ENCODE measurements at places on chromosomes 4 and X.
A peak's percentile ranks its signal among the peaks of the same experiment; 100 is the strongest.

DNA sequence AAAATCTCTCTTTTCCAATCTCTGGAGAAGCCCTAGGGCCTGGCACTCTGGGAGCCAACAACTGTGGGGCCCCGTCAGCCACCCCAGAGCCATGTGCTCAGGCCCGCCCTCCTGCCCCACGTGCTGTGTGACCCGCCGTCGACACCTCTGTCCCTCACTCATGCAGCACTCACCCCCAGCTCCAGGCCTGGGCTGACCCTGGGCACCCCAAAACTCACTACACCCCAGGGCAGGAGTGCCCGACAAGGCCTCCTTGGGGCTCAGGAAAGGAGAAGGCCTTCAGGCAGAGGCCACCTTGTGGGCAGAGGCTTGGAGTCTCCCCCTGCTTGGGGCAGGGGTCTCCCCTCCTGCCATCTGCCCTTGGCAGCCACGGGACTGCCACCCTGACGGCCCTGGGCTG, 5.7 kb downstream of the MYL5 start:
- DNase-seq = no peak

GRCh38 chr4:89129080-89129640, 17.8 kb downstream of the TIGD2 start:
- DNase-seq = no peak

DNA sequence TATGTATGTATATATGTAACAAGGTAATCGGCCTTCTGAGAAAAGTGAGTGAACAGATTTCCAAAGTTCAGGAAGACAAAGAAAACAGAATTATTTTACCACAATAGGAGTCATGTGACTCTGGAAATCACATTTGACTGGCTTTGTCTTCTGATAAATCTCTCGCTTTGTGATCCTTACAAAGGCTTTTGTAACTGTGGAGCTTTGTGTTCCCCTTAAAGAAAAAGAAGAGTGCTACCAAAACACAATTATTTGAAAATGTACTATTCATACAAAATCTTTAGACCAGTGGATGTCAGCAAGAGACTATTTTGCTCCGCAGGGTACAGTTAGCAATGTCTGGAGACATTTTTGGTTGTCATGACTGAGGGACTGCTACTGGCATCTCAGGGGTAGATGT, 238.8 kb downstream of the LDB2 start:
- no peak for DNase-seq

GRCh38 chr4:167688660-167689142, 403.6 kb upstream of the ANXA10 start:
- no peak for DNase-seq

DNA sequence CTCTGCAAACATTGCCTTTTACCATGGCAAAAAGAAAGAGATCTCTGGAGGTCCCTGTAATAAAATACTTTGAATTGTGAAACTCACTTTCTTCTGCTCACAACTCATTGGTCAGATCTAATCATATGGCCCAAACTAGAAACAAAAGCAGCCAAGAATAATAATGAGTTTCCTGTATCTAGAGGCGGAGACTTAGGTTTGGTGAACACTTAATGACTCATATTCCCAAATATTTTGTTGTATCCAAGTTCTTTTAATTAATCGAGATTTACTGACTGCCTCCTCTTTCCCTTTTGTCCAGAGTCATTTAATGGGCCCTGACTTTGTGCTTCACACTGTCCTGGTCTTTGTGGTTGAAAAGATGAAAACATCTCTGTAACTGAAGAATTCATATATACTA, 190.6 kb downstream of the CCSER1 start:
- DNase-seq = no peak

GRCh38 chr4:8860096-8860891, 11.3 kb downstream of the HMX1 start:
- no peak for DNase-seq

DNA sequence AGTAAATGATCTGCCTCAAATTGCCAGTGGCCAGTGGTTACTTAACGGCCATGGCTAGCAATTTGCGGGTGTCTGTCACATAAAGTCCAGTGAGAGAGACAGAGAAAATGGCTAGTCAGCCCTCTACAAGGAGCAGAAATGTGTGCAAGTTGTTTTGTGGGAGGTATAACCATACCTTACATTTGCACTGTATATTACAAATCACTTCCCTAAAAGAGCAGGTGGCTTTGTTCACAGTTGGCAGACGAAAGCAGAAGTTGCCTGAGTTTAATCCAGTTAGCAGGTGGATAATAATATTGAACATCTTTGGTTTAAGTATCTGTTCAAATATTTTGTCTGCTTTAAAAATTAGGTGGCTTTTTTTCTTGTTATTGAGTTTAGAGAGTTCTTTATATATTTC, 15.6 kb downstream of the SRPX start:
- no peak for DNase-seq

GRCh38 chr4:108878806-108879205, 116.0 kb upstream of the ETNPPL start:
- no peak for DNase-seq

GRCh38 chr4:147822128-147822527, 90.2 kb downstream of the ARHGAP10 start:
- peak; percentile 80 for DNase-seq

Measured in NCI-H2171 (cell line).